Stimulated activated CD8-positive, alpha-beta memory T cell treated with anti-CD3 and anti-CD28 coated beads, Interleukin-7, amount 100 ng/mL, for 4 hours (primary cell): ENCODE measurements at places on chromosomes 5 and 9.

- DNase-seq: no peak
Measured at GRCh38 chr5:79936002-79936645, 54.9 kb downstream of the MTX3 start.

GRCh38 chr5:78327761-78328510 lies 32.5 kb upstream of the SCAMP1 start:
- no peak for DNase-seq

- no peak for DNase-seq
Measured at GRCh38 chr9:126146254-126147145, 180.1 kb upstream of the MVB12B start.

DNA sequence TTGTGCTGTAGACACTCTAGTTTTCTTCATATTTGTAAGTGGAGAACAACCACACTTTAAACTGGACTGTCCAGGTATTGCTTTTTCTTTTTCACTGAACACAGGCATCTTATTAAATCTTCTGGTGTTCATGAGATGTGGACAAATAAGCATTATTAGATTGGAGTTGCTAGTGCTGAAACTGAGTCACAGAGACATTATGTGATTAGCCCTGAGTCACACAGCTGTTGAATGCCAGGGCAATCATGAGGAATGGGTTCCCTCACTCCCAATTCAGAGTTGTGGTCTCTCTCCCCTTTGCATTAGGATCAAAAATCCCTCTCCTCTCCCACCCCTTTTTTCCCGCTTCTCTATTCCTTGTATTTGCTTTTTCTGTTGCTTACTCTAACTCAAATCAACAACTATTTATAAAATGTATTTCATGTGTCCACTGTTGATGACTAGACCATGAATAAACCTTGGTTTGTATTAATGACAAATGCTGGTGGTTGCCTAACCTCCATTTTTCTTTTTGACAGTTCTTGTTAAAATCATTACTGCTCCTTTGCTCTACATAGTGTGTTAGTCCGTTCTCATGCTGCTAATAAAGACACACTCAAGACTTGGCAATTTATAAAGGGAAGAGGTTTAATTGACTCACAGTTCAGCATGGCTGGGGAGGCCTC lies 738.2 kb downstream of the BRINP1 start:
- no peak for DNase-seq

DNA sequence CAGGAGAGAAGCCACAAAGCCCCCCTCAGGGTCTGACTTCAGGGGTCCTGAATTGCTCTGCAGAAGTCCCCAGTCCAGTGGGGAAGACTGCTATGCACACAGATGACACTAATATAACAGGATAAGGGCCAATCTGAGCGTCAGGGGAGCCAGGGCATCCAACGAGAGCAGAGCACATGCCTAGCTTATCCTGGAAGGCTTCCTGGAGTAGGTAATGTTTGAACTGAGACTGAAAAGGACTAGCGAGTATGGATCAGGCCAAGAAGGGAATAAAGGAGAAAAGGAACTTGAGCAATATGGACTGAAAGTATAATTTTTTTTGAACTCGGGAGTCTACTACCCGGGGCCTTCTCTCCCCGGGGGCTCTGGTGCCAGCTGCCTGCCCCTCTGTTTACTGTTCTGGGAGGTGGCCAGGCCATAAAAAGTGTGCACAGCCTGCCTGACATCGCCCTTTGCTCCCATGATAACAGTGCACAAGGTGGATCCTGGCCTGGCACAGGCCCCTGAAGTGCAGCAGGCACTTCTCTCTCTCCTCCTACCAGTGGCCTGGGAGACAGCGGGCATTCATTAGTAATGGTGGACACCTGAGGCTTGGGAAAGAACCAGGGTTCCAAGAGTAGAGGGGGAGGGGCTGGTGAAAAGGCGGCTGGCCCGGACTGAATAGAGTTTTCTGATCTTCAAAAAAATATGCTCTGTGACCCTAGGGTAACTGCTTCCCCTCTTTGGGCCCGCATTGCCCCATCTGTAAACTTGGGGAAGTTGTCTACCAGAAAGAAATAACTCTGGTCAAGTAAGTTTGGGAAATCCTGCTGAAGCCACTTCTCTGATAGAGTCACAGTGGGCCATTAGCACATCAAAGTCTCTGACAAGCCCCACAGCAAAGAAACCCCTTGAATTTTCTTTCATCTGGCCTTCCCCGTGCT lies 4.6 kb upstream of the SLC6A7 start:
- DNase-seq: no peak

DNA sequence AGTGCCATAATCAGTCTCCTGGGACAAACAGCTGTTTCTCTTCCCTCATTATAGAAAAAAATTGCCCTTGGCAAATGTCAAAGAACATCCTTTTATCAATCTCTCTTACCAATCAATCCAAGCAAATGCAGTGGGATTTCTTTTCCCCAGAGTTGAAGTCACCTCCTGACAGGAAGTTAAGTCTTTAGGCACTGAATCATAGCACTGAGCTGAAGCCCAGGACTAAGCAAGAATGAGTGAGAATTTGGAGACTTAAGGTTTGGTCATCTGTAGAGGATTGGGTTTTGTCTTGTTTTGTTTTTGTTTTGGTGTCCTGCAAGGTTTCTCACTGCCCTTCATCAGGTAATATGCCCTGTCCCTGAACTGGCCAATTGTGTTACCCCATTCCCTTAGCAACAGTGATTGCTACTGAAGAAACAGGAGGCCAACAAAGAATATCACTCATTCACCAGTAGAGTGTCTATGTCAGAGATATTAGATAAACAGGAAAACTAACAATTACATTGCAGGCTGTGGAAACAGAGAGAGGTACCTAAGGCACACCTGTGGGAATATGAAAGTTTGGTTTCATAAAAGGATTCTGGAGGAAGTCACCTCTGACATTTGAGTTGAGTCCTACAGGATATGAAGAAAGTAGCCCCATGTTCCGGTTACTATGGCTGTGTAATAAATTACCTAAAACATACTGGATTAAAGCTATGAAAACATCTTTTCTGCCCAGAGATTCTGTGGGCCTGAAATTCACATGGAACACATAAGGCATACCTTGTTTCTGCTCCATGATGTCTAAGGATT lies 4.5 kb upstream of the FXN start:
- no peak for DNase-seq

DNA sequence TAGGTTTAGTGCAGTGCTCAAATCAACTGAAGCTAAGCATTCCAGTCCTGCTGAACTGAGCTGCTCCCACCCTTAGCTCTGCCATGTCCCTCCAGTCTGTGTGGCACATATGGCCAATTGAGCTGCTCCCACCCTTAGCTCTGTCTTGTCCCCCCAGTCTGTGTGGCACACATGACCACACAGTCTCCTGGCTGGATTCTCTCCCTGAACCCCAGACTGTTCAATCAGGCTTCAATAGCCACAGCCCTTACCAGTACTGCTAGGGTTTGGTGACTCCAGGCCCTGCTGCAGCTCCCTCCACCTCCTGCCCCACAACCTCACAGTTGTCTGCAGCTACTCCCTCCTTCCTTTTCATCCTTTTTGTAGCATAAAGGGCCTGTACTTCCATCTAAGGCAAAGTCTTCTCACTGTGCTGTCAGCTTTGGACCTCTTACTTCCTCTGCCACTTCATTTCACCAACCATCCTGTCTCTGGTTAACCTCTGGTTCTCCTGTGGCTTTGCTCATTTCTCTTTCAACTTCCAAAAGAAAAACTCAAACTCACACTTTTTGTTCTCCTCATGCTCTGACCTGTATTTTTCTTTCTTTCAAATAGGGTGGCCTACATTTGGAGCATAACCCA lies 50.8 kb downstream of the ADAMTS12 start:
- DNase-seq: no peak

GRCh38 chr5:149264439-149265067 lies 7.1 kb upstream of the AFAP1L1 start:
- DNase-seq: no peak
